ENCODE measurements at places on chromosomes 5 and 9.

DNA sequence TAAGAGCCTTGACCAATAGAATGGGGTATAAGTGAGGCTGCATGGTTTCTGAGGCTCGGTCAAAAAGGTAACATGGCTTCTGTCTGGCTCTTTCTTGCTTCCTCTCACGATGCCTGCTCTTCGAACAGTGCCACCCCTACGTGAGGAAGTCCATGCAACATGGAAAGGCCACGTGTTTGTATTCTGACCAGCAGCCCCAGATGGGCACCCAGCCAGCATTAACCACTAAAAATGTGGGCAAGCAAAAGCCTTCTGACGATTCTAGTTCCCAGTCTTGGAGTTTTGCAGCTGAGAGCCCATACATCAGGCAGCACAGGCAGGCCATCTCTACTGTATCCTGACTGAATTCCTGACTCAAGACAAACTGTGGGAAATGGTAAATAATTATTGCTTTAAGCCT is 24.2 kb upstream of the NREP start:
- DNase-seq = peak; percentile 88

DNA sequence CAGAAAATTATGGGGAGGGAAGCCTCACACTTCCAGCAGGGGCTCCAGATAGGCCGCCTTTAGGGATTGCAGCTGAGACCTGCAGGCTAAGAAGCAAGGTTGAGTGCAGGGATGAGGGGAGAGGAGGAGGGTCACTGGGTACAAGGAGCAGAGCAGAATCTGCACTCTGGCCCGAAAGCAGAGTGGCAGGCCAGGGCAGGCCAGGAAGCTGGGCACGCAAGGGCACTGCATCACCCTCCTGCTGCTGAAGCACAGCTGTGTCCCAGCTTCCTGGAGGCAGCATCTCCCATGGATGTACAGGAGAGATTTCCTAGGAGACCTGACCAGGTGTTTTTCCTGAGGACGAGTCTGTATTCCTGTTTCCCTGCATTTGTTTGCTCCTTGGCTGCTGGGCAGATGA is 92.1 kb downstream of the SYK start:
- no peak for DNase-seq

GRCh38 chr9:111016426-111017045 is 21.7 kb downstream of the LPAR1 start:
- DNase-seq = peak; percentile 52

GRCh38 chr9:11135851-11136250 is 523.0 kb upstream of the PTPRD start:
- no peak for DNase-seq

DNA sequence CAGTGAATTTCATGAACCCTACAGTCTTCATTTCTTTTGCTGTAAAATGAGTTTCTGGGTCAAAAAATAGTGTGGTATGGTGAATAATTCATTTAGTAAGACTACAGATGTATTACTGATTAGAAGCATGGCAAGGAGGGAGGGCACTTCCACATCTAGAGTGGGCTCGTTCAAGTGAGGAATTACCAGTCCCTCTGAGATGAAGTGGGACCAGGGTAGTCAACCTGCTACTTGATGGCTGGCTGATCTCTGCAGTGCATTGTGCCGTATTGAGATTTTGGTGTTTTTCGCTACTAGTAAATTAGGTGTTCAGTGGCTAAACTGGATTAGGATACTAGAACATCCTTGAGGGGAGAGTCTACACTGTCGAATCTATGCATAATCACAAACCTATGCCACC is 10.8 kb downstream of the CDC37L1 start:
- no peak for DNase-seq

GRCh38 chr9:19493174-19493811 is 84.5 kb downstream of the ACER2 start:
- peak; percentile 73 for DNase-seq

GRCh38 chr9:133532937-133533668 is 1.4 kb upstream of the ADAMTSL2 start:
- peak; percentile 67 for DNase-seq

GRCh38 chr5:51202161-51202560 is 181.1 kb upstream of the ISL1 start:
- DNase-seq = no peak

DNA sequence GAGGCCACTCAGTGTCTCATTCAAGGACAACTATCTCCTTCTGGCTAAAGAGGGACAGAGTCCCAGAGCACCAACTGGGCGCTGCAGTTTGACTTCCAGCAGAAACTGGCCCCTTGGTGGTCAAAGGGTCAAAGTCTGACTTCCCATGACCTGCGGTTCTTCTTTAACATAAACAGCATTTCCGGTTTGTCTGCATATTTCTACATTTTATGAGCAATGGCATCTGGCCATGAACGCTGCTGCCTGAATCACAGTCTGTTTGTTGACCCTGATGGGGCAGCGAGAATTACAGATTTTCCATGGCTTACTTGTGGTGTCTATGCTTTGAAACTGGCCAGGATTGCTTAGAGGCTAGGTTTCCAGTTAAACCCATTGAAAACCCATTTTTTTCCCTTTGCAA is 1.3 kb downstream of the TNFSF15 start:
- peak; percentile 23 for DNase-seq

DNA sequence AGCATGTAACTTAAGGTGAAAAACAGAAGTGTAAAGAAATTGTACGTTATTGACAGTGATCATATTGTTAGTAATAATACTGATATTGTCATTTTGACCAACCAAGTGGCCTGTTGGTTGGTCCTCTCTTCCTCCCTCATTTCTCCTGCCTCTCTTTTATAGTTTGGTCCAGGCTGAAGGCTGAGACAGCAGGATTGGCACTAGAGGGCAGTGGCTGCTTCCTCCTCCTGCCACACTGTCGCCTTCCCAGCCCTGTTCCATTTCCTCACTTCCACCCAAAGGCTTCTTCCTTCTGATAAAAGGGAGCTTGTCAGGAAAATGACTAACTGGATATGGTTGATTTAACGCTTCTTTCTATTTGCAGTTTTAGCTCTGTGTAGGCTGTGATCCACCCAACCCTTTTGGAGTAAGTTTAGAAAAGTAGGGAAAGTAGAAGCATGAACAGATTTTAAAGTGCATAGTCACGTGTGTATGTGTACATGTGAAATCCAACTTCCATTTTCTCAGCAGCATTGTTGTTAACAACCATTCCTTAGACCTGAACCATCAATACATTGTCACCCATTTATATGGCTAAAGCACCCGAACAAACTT is 35.6 kb downstream of the PTCD2 start:
- DNase-seq = peak; percentile 62

GRCh38 chr9:4066120-4066519 is 233.7 kb downstream of the GLIS3 start:
- DNase-seq = no peak

DNA sequence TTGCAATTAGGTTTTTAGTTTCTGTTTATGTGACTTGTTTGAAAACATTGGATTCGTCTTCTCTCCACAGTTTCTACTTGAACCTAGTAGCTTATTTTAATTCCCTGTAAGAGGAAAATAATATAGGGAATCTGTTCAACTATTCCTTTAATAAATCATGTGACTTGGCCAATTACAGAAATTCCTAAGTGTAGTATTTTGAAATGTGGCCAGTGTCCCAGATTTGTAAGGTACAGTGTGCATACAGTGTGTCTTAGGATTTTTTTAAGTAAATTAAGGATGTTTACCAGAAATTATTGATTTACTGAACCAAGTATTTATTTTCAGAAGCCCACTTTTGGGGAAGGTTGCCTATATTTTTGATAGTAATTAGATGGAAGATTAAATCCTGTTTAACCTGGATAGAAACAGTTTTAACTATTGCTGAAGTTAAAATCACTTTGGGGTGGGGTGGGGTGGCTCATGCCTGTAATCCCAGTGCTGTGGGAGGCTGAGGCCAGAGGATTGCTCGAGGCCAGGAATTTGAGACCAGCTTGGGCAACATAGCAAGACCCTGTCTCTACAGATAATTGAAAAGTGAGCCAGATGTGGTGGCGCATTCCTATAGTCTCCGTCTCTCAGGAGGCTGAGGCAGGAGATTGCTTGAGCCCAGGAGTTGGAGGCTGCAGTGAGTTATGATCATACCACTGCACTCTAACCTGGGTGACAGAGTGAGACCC is 36.9 kb downstream of the G3BP1 start:
- no peak for DNase-seq
